Activated CD4-positive, alpha-beta T cell treated with anti-CD3 and anti-CD28 coated beads for 24 hours (primary cell): ENCODE measurements at places on chromosomes 3 and 15.

DNA sequence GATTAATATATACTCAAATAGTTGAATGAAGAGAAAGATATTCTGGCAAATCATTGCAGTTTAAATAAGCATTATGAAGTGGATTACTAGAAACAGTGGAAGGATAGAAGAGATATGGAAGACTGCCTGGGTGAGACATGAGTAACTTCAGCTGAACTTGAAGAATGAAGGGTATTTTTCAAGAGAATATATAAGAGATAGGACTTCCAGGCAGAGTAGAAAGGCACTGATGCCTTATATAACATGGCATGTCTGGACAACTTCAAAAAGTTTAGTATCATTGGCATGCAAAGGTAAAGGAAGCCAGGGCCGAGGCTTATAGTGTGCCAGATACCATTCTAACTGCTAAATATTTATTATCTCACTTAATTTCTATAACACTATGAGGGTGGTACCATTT, 126.5 kb upstream of the SLC7A14 start:
- no peak for DNase-seq

GRCh38 chr3:88767746-88768145, 339.7 kb upstream of the EPHA3 start:
- no peak for DNase-seq

DNA sequence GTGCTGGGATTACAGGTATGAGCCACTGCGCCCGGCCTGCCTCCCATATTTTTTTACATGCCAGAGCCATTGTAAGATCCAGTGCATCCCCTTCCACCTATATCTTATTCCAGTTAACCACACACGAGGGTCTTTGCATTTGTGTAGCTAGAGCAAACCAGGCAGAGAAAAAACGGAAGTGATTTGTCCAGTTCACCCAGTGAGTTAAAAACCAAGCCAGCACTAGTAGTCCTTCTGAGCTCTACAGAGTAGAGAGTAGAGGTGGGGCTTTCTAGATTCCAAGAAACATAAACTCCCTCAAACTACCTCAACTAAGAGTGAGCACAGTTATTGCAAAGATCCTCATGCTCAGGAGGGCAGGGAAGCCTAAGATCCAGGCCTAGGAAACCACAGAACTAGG, 34.7 kb downstream of the TMEM158 start:
- no peak for DNase-seq

DNA sequence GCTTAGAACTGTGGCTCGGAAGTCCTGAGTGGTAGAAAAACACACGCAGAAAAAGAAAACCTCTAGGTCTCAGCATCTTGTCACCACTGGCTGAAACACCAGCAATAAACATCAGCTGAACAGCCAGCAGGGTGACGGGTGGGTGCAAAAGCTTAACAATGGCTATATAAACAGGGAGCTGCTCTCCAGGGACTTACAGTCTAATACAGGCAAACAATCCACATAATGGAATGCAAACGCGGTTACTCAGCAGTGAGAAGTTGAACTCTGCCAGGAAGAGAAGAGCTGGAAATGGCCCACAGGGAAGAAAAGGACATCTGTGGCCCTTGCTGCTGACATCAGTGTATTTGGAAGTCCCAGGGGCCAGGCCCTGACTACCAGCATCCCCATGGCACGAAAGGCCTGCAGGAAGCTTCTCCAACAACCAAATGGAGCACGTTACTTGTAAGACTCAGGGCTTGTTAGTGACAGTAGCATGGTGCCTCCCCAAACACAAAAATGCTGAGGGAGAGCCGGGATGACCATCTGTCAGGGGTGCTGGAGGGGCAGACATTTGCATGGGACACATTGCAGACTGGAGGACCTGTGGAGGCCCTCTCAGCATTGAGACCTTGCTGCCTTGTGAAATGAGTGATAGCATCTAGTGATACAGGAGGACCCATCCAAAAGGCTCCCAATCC, 3.0 kb downstream of the HEG1 start:
- no peak for DNase-seq

DNA sequence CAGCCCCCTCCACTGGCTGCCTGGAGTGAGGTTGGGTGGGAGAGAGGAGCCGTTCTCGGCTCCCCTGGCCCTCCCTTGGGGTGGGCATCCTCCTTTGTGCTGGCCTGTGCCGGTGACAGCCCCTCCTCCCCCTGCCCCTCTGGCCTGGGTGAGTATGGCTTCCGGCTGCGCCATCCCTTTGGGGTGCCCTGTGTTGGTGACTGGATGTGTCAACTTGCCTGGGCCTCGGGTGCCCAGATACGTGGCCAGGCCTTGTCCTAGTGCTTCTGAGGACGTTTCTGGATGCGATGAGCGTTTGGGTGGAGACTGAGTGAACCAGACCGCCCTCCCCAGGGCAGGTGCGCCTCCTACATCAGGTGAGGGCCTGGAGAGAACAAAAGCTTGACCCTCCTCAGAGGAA, 59.7 kb downstream of the PLXNA1 start:
- no peak for DNase-seq

GRCh38 chr3:197595470-197596185, 39.9 kb upstream of the BDH1 start:
- DNase-seq, result no peak

- DNase-seq, result no peak
These were observed 308.2 kb downstream of the PLCL2 start for GRCh38 chr3:17192995-17193394.

- DNase-seq, result no peak
These were observed 191.7 kb upstream of the TLE3 start for GRCh38 chr15:70289191-70289955.
